ENCODE measurements at places on chromosomes 7 and 10.

GRCh38 chr10:114283091-114283490, 44.0 kb downstream of the VWA2 start:
- DNase-seq = no peak

GRCh38 chr7:4602905-4603842, 78.9 kb upstream of the FOXK1 start:
- DNase-seq = no peak

DNA sequence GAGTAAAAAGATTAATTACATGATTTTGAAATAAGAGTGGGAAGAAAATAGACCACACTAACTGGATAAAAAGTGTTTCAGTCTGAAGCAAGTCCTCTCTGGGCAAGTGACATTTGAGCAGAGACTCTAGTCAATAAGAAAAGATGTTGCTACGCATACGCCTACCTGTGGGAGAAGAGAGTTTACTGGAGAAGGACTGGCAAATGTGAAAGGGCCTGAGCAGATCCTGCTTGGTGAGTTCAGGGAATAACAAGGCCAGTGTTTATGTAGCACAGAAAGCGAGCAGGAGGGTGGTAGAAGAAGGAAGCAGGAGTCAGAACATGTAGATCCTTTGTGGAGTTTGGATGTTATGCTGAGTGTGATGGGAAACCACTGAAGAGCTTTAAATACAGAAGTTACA, 43.4 kb downstream of the RAB18 start:
- DNase-seq = no peak

- DNase-seq = no peak
These were observed 940 bp downstream of the NSMCE4A start for GRCh38 chr10:121974019-121974534.

DNA sequence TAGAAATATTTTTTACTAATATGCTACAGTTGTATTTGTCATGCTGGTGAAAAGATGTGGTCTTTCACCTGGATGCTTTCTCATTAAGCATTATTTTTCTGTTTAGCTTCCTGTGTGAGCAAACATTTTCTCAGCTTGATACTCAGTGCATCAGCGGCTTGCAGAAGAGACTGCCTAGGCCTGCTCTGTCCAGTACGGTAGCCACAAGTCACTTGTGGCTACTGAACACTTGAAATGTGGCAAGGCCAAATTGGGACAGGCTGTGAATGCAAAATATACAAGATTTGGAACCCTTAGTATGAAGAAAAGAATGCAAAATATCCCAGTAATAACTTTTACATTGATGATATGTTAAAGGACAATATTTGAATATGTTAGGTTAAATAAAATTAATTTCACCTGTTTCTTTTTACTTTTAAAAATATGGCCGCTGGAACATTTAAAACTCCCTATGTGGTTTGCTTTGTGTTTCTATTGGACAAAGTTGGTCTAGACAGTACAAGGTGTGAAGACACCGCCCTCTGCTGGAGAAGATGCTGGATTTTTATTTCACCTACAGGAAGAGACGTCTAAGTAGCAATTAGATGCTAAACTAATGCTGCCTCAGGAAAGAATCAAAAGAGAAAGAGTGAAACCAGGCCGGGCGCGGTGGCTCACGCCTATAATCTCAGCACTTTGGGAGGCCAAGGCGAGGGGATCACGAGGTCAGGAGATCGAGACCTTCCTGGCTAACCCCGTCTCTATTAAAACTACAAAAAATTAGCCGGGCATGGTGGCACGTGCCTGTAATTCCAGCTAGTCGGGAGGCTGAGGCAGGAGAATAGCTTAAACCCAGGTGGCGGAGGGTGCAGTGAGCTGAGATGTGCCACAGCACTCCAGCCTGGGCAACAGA, 5.3 kb downstream of the SRGN start:
- peak; percentile 83 for DNase-seq

DNA sequence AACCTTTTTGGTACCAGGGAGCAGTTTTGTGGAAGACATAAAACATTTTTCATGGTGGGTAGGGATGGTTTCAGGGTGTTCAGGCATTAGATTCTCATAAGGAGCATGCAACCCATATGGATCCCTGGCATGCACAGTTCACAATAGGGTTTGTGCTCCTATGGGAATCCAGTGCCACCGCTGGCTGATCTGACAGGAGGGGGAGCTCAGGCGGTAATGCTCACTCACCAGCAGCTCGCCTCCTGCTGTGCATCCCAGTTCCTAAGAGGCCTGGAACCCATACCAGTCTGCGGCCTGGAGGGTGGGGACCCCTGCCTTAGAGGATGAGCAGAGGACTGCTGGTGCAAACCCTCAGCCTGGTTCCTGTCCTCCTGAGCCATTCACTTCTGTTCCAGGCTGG, 561.7 kb downstream of the SDK1 start:
- no peak for DNase-seq

GRCh38 chr10:13792006-13792405, 205.2 kb downstream of the PRPF18 start:
- no peak for DNase-seq

DNA sequence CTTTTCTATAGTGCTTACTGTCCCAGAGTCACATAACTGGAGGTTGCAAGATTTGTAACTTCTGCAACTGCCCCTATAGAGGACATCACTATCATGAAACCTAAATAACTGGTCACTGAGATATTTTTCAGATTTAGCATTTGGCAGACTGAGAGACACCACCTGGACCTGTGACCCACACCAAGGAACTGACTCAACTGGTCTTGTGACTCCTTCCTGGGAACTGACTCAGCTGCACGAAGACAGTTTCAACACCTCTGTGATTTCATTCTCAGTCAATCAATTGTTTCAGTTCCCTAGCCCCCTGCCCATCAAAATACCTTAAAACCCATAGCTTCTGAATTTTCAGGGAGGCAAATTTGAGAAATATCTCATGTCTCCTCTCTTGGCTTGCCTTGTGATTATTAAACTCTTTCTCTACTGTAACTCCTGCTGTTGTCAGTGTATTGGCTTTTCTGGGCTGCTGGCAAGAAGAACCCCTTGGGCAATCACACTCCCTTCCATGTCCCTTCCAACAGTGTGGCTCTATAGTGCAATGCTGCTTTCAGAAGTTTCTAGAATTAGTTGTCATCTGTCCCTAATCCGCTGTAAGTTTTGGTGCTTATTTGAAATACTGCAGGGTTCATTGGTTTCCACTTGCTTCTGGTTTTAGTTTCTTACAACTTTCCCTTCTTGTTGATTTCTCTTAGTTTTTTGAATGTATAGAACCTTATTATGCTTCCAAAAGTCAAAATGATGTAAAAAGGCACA, 127.8 kb upstream of the ADCY1 start:
- DNase-seq = no peak

GRCh38 chr7:65827366-65827765, 45.5 kb upstream of the VKORC1L1 start:
- no peak for DNase-seq

DNA sequence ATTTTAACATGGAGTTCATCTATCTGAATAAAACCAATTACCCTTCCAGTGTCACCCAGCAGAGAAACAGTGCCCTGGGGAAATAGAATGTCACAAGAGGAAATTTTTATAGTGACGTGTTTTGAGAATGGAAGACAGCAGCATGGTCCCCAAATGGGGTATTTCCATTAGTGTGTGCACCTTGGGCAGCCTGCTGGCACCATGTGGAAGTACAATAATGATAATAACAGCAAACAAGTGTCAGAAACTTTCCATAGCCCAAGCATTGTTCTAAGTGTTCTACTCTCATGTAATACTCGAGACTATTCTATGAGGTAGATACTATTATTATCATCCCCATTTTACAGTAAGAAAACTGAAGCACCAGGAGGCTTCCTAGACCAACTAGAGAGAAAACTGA, 2.2 kb upstream of the PDE1C start:
- DNase-seq = no peak

- DNase-seq = no peak
These were observed 139.5 kb upstream of the PRKCQ start for GRCh38 chr10:6719561-6719960.

GRCh38 chr10:2761311-2761710, 306.0 kb upstream of the PFKP start:
- no peak for DNase-seq

DNA sequence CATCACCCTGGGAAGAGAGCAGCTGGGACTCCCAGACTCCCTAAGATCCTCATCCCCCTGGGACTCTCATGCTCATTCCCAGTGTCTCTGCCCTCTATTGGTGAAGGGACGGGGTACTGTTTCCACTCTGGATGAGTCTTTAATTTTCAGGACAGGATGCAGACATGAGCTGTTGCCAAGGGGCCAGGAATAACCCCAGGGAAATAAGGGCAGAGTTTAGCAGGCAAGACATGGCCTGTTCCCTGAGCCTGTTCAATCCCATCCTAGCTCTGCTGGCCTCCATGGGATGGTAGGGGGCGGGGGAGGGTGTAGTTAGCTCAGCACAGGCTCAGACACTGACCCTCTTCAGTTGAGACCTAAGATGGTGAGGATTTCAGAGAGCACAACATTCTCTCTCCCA, 14.0 kb downstream of the C10orf105 start:
- no peak for DNase-seq

DNA sequence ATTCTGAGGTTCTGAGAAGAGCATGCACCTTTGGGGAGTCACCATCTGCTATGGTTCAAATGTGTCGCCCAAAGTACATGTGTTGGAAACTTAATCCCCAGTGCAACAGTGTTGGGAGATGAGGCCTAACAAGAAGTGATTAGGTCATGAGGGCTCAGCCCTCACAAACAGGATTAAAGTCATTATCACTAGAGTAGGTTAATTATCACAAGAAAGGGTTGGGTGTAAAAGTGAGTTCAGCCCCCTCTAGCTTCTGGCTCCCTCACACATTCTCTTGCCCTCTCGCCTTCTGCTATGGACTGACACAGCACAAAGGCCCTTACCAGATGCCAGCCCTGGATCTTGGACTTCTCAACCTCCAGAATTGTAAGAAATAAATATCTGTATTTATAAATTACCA, 100.3 kb upstream of the C10orf90 start:
- DNase-seq = no peak

- DNase-seq = peak; percentile 53
These were observed 34.6 kb downstream of the CHST3 start for GRCh38 chr10:71998840-71999194.

DNA sequence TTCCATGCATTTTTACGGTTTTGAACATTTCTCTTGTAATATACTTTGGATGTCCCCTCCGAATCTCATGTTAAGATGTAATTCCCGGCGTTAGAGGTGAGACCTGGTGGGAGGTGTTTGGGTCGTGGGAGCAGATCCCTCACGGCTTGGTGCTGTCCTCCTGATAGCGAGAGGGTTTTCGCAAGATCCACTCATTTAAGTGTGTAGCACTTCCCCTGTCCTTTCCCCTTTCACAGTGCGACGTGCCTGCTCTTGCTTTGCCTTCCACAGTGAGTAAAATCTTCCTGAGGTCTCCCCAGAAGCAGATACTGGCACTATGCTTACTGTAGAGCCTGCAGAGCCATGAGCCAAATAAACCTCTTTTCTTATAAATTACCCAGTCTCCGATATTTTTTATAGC, 6.6 kb downstream of the GPR141 start:
- DNase-seq = no peak

GRCh38 chr7:142889816-142890215, 4.3 kb upstream of the TRPV6 start:
- no peak for DNase-seq

DNA sequence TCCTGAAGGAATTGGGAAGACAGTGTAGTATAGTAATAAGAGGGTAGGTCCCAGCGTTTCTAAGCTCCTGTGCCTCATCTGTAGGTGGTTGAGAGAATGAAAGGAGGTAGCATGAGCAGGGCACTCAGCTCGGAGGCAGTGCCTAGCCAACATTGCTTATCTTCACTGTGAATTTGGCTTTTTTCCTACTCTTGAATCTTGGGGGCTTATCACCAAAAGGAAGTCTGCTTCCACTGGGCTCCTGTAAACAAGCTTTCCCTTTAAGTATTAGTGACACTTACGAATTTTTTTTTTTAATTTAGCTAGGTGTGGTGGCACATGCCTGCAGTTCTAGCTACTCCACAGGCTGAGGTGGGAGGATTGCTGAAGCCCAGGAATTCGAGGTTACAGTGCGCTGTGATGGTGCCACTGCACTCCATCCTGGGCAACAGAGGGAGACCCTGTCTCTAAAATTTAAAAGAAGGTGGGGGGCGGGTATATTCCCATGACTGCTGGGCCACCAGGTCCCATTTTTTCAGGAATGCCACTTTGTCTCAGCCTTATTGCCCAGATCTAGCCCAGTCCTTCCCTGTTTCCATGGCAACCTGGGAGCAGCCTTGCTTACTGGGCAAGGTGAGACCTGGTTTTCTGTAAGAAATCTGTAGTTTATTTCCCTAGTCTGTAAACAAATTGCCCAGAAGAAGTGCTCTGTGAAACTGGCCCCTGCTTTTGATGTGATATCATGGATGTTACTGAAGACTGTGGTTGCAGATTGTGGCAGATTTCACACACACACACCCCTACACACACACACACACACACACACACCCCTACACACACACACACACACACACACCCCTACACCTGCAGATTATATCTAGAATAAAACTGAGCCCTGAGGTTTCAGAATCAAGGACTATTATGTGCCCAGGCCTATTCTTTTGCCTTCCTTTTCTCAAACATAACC, 19.4 kb downstream of the OGDH start:
- no peak for DNase-seq

DNA sequence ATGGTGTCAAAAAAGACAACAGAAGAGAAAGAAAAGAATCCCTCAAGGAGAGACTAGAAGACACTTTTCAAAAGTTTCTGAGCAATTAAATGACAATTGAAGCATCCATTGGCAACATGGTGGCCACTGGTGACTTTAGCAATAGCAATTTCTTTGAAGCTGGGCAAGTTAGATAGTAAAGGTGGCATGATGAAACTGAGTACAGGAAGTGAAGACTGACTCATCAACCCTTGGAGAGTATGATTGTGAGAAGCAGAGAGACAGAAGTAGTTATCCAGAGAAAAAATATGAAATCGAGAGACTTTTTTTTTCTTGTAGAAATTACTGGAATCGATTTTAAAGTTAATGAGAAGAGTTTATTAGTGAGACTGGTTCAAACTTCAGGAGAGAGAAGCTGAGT, 52.5 kb downstream of the DGKB start:
- DNase-seq = no peak

All from NCI-H460 (cell line).